ENCODE measurements at places on chromosomes 5 and 9.
A peak's percentile ranks its signal among the peaks of the same experiment; 100 is the strongest.

DNA sequence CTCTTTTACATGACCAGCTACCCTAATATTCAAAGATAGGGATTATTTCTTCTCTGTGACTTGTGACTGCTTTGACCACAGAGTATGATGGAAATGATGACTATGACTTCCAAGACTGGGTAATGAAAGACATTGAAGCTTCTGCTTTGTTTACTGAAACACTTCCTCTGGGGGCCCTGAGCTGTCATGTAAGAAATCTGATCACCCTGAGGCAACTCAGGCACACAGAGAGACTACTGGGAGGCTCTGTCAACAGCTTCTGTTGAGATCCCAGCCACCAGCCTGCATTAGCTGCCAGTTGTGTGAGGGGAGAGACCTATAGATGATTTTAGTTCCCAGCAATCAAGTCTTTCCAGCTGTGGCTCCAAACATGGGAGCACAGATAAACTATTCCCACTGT lies 76.5 kb downstream of the KCTD16 start:
- H3K27ac ChIP-seq, result no peak overlapping the region
- H3K27me3 ChIP-seq, result no peaks in the 10 kb centered on the region
- H3K4me1 ChIP-seq, result no peaks in the 10 kb centered on the region
- H3K4me3 ChIP-seq, result no peak overlapping the region
- no peaks in the 10 kb centered on the region for H3K36me3 ChIP-seq

- H3K27me3 ChIP-seq, result no peaks in the 10 kb centered on the region
- H3K4me1 ChIP-seq, result no peaks in the 10 kb centered on the region
- H3K27ac ChIP-seq, result no peak overlapping the region
- DNase-seq, result no peak
- H3K4me3 ChIP-seq, result no peak overlapping the region
Measured at GRCh38 chr5:74063346-74063745, 437.4 kb downstream of the ARHGEF28 start.

GRCh38 chr9:18618862-18619261 lies 144.9 kb downstream of the ADAMTSL1 start:
- H3K4me1 ChIP-seq, result no peaks in the 10 kb centered on the region
- DNase-seq, result no peak
- no peak overlapping the region for H3K27ac ChIP-seq
- no peaks in the 10 kb centered on the region for H3K27me3 ChIP-seq

DNA sequence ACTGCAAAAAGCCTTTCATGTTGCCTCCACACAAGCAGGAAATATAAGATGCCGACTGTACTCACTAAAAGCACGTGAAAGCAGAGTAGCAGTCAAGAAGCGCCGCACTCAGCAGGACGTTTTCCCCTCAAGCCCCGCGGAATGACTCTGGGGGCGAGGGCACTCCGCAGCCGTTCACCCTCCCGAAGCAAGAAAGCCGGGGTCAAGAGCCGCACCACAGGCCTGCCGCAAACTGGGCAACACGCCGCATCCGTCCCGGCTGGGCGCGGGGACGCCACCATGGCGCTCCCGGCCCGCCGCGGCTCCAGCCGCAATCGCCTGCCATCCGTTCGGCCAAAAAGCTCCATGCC lies 364 bp downstream of the RPS6 start:
- DNase-seq, result no peak
- H3K27ac ChIP-seq, result peak overlapping the region; percentile 93
- no peaks in the 10 kb centered on the region for H3K27me3 ChIP-seq
- H3K4me1 ChIP-seq, result peaks cover 12% of the 10 kb centered on the region
- peaks cover 14% of the 10 kb centered on the region for H3K36me3 ChIP-seq

DNA sequence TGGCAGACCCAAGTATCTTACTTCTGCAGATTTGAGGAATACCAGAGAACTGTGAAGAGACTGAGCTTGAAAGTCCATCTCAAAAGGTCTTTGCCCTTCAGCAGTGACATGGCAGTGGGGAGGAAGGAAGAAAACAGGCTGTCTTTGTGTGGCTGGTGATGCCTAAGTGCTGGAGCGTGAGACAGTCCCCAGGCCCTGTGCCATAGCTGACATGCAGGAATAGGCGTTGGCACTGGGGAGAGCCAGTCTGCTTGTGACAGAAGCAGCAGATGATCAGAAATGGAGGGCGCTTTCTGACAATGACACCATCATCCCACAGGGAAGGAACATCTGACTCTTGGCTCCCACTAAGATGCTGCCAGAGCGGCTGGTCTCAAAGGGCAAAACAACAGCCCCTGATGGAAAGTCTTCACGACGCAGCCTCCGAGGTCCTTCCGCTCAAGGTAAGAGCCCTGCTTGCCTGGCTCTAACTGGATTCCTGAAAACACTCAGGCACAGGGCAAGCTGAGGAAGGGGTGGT lies 15.5 kb upstream of the GLRX start:
- H3K36me3 ChIP-seq, result no peaks in the 10 kb centered on the region
- no peak for DNase-seq
- no peak overlapping the region for H3K4me3 ChIP-seq
- H3K27me3 ChIP-seq, result no peaks in the 10 kb centered on the region

DNA sequence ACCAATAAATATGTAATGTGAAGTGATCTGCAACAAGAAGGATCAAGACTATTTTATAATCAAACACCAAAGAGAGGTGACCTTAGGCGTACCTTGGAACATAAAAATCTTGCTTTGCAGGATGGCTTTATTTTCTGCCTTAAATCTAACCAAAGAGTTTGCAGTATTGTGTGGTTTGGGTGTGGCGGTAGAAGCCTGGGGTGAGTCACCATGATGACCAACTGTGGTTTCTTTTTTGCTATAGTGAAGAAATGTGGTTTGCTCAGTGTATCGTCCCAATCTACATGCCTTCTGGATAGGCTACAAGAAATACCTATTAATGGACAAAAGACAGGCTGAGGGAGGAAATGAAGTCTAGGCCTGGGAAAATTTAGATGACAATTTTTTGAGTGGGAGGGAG lies 5.1 kb upstream of the CAST start:
- H3K4me1 ChIP-seq, result peaks cover 81% of the 10 kb centered on the region
- DNase-seq, result no peak
- peak overlapping the region; percentile 69 for H3K27ac ChIP-seq
- no peak overlapping the region for H3K4me3 ChIP-seq

GRCh38 chr5:89351975-89352374 lies 469.0 kb upstream of the MEF2C start:
- H3K4me3 ChIP-seq, result no peak overlapping the region
- no peaks in the 10 kb centered on the region for H3K36me3 ChIP-seq
- no peak overlapping the region for H3K27ac ChIP-seq
- H3K4me1 ChIP-seq, result no peaks in the 10 kb centered on the region
- DNase-seq, result no peak
